ENCODE measurements at places on chromosomes 3 and 15.
A peak's percentile ranks its signal among the peaks of the same experiment; 100 is the strongest.

DNA sequence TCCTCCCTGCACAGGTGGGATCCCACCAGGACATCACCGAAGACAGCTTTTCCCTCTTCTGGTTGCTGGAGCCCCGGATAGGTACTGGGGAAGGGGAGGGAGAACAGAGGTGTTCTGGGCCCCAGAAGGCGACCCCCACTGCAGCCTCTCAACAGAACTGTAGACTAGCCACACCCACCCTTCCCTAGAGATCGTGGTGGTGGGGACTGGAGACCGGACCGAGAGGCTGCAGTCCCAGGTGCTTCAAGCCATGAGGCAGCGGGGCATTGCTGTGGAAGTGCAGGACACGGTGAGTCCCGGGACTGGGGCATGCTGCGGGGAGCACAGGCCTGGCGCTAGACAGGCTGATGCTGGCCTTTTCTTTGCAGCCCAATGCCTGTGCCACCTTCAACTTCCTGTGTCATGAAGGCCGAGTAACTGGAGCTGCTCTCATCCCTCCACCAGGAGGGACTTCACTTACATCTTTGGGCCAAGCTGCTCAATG is 809 bp downstream of the NDUFAF3 start:
- DNase-seq = no peak

- DNase-seq = no peak
These were observed 2.8 kb downstream of the TMEM115 start for GRCh38 chr3:50356553-50356952.

- no peak for DNase-seq
These were observed 363.6 kb downstream of the NLGN1 start for GRCh38 chr3:173761161-173761560.

GRCh38 chr3:71258526-71258925 is 325.0 kb downstream of the FOXP1 start:
- no peak for DNase-seq

DNA sequence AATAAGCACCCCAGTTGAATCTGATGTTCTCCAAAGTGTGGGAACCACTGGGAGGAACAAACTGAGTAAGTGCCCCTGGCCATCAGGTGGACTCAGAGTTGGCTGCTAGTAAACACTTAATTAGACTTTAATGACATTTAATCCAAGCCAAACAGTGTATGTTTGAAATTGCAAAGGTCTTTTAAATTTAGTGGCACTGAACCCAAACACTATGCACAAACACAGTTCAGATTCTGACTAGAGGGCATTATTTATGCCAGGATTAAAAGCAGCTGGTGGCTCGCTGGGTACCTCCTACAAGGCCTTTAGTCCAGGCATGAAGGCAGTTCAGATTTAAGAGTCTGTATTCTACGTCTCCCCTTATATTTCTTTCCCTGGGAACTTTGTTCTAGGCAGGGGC is 264.8 kb downstream of the CLSTN2 start:
- DNase-seq = no peak

- no peak for DNase-seq
These were observed 1.5 kb downstream of the CTDSPL start for GRCh38 chr3:37862903-37863815.

GRCh38 chr15:32030795-32031194 is 480 bp downstream of the CHRNA7 start:
- no peak for DNase-seq

GRCh38 chr3:1942781-1943180 is 155.9 kb upstream of the CNTN4 start:
- peak; percentile 10 for DNase-seq

GRCh38 chr3:142660893-142661292 is 62.9 kb upstream of the TRPC1 start:
- no peak for DNase-seq

- no peak for DNase-seq
These were observed 8.0 kb downstream of the MUC13 start for GRCh38 chr3:124926426-124927101.

DNA sequence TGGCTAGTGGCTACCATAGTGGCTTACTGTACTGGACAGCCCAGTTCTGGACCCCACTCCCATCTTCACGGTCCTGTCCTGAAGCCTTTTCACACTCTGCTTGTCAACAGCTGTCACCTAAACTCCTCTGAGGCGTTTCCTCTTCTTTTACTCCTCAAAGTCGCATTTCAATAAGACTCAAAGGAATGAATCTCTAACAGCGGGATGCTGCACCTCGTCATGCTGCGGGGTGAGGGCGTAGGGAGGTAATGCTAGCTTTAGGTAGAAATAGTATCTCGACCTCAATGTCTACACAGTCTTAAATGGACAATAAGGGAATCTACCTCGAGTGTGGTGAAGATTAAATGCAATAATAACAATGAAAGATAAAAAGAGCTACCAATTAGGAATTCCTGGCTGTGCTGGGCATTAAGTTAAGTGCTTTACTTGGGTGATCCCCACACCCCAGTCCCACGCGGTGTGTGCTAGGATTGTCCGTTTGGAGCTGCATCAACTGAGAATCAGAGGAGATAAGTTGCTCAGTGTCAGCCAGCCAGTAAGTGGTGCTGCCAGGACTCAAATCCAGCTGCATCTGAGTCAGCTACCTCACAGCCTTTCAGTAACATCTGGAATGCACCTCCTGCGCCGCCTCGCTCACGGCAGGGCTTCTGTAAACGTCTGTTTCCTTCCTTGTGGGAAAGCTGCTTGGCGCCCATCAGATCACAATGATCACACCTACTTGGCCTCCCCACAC is 14.0 kb downstream of the PLA2G4D start:
- no peak for DNase-seq

DNA sequence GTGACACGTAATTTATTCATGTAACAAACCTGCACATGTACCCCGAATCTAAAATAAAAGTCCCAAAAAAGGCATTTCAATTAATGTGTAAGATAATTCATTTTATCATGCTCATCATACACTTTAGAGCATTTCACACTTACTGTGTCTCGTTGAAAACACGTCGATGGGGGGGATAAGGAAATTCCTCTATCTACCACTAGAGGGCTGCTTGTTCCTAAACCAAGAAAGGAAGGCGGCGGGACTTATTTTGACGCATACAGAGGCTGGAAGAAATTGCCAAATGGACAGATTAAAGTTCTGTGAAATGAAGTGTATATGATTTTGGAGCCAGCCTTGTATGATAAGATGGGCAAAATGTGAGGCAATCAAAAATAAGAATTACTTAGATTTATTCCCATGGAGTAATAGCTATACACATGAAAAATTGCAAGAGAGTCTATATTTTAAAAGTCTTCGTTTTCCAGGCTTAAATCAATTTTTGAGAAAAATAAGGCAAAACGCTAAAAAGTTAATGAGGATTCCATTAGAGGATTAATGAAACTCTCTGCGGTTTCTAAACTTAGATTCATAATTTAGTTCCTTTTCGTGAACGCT is 346.8 kb downstream of the CNTN3 start:
- DNase-seq = peak; percentile 1

DNA sequence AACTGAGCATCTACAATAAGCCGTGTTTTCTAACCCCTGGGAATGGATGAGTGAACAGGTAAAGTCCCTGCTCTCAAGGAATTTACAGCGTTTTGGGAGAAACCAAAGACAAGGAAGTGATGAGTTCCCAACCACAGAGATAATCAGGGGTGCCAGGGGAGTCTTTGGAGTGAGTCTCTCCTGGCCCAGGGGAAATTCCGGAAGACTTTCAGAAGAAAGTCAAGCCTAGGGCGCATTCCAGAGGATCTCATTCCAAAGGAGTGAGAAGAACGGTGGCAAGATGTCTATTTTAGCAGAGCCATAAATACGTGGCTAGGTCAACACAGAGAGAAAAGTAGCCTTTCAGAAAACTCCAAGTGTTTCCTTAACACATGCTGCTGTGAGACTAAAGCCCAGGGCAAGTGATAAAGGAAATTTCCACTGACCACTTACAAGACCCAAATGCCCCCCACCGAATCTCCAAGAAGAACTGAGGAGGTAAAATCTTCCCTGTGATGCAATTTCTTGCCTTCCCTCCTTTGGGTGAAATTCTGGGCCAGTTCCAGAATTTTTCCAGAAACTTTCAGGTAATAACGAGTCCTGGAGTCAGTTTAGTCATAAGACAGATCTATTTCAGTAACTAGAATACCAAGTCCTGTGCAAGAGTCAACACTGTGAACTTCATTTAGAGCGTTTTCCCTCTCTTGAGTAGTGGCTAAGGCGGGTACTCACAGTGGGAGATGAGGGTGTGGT is 437.4 kb downstream of the NR2F2 start:
- no peak for DNase-seq

GRCh38 chr3:31802981-31803740 is 177.9 kb downstream of the OSBPL10 start:
- no peak for DNase-seq

DNA sequence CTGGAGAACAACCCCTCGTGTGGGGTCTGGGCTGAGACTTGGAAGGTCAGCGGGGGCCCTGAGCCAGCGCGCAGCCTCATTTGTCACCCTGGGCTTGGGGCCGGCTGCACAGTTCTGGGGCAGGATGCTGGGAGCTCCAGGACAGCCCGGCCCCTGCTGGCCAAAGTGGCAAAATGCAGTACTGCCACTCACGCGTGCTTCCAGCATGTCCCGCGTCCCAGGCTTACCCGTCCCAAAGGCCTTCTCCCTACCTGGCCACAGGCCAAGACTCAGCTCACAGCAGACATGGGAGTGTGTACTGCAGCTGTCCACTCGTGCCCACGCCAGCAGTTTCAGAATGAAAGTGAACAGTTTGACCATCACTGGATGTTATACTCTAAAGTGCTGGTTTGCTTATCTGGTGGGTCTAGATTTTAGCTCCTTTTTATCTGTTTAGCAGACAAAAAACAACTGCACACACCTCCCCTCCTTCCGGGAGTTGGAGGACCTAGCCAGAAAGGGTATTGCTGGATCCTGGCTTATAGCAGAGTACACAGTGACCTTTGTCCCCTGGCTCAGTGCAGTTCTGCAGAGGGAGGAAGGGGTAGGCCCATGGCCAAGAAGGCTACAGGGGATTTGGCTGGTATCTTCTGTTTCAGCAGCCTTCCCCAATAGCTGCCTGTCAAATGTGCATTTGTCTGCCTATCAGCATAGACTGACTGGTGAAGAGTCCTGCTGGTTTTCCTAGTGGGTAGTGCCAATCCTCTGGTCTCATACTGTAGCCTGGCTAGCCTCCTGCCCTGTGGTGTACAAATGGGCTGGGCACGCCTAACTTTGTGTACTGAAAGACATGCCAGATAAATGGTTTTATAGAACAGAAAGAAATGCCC is 23.2 kb upstream of the IP6K2 start:
- peak; percentile 15 for DNase-seq

DNA sequence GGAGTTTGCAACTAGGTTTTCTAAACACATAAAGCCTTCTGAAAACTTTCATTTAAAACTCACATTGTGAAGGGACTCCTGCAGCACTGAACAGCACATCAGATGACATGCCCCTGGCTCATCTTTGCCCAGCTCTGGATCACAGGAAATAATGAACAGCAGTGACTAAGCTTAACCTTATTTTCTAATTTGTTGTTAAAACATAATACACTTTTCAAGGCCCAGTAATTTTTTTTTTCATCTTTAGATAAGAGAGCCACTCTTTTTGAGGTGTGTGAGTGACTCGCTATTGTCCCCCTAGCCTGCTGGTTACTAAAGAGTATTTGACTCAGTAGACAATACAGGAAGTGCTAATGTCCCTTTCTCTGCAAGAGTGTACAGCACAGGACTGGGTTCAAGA is 204.0 kb downstream of the OSBPL10 start:
- no peak for DNase-seq

DNA sequence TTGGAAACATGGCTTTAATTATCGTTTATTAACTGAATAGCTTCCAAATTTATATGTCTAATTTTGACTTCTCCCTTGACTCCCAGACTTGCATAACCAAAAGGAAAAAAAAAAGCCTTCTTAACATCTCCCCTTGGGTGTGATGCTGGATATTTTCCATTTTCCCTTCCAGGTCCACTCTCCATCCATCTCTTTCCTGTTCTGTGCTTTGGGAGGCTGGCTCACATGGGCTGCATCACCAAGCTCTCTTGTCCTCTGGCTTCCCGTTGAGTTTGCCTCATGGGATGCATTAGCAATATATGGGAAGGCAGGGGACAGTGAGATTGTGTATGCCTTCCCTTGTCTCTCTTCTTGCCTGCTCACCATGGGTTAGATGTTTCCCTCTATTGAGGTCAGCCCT is 77.8 kb upstream of the FAM98B start:
- DNase-seq = no peak

- no peak for DNase-seq
These were observed 7.9 kb downstream of the NBEAL2 start for GRCh38 chr3:46987319-46987742.

- DNase-seq = no peak
These were observed 2.0 kb upstream of the TBC1D2B start for GRCh38 chr15:78079298-78080087.

- peak; percentile 26 for DNase-seq
These were observed 250.5 kb downstream of the UACA start for GRCh38 chr15:70512772-70513362.

DNA sequence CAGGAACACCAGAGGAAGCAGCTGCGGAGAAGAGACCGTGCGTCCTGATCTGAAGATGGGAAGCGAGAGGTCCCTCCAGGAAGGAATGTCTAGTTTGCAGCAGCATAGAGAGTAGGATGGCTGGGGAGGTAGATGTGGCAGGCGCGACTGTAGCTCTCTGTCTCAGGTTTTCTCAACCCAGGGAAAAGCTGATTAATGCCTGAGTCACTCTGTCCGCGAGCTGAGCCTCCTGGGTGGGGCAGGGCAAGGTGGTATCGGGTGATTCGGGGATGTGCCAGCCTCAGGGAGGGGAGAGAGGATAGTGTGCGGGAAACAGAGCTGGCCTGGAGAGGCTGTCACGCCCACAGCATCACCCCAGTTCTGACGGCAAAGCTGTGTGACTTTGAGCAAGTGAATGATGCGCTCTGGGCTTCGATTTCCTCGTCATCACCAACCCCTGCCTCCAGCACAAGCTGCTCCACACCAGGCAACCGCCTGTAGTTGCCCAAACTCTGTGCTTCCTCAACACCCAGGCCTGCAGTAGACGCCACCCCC is 28.4 kb downstream of the CPN2 start:
- no peak for DNase-seq

All from NCI-H526 treated with DMSO at 0.1 percent for 48 hours (cell line).